Dorsolateral prefrontal cortex (tissue), 122 donors: ENCODE measurements at places on chromosomes 1 and 21. TPM values are rescaled to one million over a fixed set of nuclear protein-coding genes. Genes with fewer than 3 reads are reported as not detected.

- no peak for DNase-seq
These were observed 18.1 kb upstream of the ENAH start for GRCh38 chr1:225670806-225671733.

Gene IL20
- total RNA-seq: not detected

GRCh38 chr1:160625725-160626498 lies 20.9 kb downstream of the SLAMF1 start:
- no peak for DNase-seq

DNA sequence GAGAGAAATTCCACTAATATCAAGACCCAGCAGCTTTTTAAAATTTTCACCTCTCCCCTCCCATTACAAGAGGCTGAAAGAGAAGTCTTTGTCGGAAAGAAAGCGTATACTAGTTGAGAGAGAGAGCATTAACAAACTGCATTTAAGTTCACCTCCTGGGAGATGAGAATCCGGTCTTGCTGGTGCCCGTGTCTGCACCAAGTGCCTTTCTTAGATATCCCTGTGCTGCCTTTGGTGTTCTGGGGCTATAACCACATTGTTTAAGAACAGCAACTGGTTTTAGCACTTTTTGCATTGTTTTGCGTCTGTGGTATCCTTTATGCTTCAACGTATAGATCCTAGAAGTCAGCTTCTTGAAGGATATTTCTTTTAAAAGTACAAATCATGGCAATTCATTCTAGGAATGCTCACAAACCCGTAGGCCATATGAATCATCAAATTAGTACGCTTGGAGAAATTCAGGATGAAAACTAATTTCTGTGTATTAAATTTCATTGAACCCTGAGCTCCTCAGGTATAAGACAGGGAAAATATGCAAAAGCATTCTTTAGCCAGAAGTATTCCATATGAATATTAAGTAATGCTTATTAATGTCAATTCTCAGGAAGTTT lies 3.4 kb upstream of the RPE65 start:
- DNase-seq: no peak

Gene FAM131C
- 6.1 TPM for total RNA-seq

Gene TAS1R1
- 0.44 TPM for total RNA-seq

- DNase-seq: no peak
These were observed 14.0 kb downstream of the LAPTM5 start for GRCh38 chr1:30743584-30744059.

Gene KIF14
- 0.08 TPM for total RNA-seq

Gene ZNF683
- not detected for total RNA-seq

DNA sequence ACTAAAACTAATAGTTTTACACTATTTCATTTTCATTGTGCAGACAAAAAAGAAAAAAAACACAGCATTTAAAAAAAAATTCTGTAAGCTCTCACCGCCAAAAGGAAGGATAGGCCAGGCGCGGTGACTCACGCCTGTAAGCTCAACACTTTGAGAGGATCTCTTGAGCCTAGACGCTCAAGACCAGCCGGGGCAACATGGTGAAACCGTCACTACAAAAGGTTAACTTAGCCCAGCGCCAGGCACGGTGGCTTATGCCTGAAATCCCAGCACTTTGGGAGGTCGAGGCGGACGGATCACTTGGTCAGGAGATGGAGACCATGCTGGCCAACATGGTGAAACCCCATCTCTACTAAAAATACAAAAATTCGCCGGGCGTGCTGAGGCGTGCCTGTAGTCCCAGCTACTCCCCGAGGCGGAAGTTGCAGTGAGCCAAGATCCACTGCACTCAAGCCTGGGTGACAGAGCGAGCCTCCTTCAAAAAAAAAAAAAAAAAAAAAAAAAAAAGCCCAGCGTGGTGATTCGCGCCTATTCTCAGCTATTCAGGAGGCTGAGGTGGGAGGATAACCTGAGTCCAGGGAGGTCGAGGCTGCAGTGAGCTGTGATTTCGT lies 14.3 kb upstream of the SPEN start:
- no peak for DNase-seq

DNA sequence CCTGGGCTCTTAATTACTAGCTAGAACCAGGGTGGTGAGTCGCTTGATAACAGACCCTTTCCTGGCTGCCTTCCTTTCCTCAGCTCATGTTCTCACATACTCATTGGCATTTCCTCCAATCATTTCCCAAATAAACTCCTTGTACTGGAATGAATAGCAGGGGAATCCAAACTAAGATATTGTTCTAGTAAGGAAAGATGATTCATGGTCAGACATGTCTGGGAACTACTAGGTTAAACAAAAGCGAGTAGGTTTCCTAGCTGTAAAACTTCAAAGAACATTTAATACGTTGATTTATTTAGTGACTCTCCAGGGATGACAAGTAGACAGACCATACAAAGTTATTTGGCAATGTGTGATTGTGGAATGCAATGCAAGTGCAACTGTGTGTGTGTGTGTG lies 121.2 kb upstream of the KCNJ6 start:
- no peak for DNase-seq

Gene PDE9A
- 9.1 TPM for total RNA-seq

DNA sequence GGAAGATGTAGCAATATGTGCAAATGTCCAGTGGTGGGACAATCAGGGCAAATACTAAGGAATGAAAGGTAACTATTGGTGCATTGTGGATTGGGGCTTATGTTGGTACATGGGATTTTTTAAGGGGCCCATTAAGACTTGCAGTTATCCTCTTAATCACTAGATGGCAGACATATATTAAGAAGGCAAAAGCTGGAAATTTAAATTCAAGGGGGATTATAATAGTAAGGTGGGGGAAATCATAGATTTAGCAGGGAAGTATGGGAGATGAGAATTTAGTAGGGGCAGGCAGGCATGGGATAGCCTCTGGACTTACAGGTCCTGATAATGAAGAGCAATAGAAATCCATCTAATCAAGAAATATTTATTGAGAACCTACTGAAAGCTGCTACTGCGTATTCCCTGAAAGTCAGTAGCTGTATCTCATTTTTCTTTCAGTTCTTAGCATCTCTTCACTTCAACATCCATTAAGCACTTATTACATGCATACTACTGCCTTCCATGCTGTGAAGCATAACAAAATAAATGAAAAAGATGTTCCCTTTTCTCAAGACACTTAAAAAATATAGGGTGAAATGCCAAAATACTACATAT lies 251.8 kb downstream of the CRB1 start:
- DNase-seq: no peak

GRCh38 chr1:211484755-211485479 lies 7.0 kb downstream of the RD3 start:
- DNase-seq: no peak

- no peak for DNase-seq
These were observed 25.1 kb downstream of the SLC45A1 start for GRCh38 chr1:8343044-8343443.

Gene PHLDA3
- total RNA-seq: 55.8 TPM

GRCh38 chr21:41432562-41433460 lies 6.8 kb downstream of the MX1 start:
- DNase-seq: no peak

- peak; percentile 76 for DNase-seq
These were observed 2.8 kb downstream of the KCNN3 start for GRCh38 chr1:154867064-154867825.

Gene KLHDC9
- 43.6 TPM for total RNA-seq

DNA sequence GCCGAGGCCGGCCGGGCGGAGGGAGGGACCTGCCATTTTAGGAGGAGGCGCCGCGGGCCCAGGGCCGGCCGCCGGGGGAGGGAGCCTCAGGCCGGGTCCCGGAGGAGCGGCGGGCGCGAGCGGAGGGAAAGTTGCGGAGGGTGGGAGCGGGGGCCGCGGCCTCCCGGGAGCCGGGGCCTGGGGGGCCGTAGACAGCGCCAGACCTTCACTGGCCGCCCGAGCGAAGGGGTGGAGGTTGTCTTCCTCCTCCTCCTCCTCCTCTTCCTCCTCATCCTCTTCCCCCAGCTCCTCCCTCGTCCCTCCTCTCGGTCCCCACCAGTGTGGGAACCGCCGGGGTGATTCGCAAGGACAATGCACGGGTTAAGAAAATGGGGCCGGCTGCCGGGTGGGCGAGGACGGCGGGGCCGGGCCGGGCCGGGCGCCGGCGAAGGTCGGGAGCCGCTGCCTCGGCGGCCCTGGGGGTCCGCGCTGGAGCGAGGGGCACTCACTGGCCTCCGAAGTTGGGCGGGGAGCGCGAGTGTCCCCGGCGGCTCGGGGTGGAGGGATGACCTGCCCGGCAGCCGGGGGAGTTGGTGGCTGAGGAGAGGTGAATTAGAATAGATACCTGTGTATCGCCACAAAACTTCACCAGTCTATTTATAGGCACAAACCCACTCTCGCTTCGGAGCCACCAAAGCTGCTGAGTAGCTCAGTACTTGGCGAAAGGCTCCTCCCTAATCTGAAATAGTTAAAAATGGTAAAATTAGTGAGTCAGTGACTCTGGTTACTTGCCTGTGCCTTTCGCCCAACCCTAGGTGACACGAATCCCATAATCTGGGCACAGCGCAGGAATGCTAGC lies 1.3 kb downstream of the DYRK1A start:
- no peak for DNase-seq

Gene NPPA
- 3.2 TPM for total RNA-seq

DNA sequence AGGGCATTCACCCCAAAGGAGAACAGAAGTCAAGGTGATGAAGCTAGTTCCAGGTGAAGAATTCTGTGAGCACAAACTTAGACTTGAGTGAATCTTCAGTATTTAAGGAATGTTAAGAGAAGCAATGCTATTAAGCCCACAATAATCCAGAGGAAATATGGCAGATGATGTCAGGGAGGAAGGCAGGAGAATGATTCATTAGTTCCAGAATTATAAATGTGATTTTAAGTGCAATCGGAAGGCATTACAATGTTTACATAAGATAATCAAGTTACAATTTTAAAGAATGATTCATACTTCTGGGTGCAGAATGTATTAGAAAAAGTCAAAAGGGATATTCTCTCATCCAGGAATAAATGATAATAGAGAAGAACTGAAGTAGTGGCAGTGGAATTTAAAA lies 545.2 kb upstream of the BRINP3 start:
- DNase-seq: no peak

- no peak for DNase-seq
These were observed 56.3 kb upstream of the FAM20B start for GRCh38 chr1:178969226-178969987.

Gene OLIG2
- 40.6 TPM for total RNA-seq

- DNase-seq: peak; percentile 47
These were observed 207.4 kb upstream of the RUNX1 start for GRCh38 chr21:35256468-35256988.
